ENCODE measurements at places on chromosomes 5 and 9. TPM values are rescaled to one million over a fixed set of nuclear protein-coding genes. Genes with fewer than 3 reads are reported as not detected.
A peak's percentile ranks its signal among the peaks of the same experiment; 100 is the strongest.

DNA sequence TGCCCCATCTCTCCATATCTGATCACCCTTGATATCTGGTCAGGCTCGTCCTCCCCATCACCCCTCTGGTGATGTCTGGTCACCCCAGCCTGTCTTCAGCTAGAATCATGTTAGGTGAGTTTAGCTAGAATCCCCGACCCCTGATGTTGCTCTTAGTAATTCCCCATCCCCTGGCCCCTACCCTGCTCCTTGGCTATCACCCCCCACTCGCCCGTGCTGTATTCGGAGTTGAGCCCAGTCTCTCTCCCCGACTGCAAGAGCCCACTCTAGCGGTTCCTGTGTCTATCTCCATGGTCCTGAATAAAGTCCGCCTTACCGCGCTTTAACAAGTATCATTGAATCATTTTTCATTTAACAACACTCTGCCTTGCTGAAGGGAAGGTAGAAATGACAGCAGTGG, 33.7 kb downstream of the ADAMTS2 start:
- no peak for DNase-seq

GRCh38 chr9:76906647-76906975, 697 bp upstream of the PRUNE2 start:
- no peak for DNase-seq

- DNase-seq: no peak
Measured at GRCh38 chr9:3331801-3332200, 194.0 kb downstream of the RFX3 start.

- DNase-seq: no peak
Measured at GRCh38 chr5:10477943-10478342, 36.3 kb downstream of the ROPN1L start.

Gene C5
- 2.4 TPM for total RNA-seq

GRCh38 chr9:20624201-20625002, 2.1 kb upstream of the MLLT3 start:
- DNase-seq: peak; percentile 36

DNA sequence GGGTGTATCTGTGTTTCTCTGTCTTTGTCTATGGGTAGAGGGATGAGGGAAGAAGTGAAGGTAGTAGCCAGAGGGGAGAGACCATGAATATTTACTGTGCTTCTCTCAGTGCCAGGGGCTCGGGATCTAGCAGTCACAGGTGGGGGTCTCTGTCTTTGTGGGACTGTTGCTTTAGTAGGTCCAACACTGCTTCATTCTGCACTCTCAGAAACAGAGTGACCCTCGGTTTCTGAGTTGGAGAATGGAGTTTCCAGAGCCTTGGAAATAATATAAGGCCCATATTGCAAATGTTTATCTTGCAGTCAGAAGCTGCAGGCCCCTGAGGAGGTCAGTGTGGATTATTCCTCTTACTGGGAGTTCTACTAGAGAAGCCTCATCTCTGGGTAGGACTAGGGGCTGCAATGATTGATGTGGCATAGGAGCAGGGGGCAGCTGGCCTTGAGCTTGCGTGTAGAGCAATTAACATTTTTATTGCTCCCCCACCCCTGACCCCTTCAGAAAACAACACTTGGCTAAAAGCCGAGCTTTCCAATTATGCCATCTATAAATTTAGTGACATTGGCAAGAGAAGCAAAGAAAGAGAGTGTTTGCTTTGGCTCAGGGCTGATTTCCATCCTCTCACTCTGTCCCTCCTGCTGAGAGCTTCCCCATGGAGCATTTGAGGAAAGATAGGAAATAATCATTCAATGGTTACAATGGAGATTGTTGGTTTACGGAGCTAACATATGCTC, 55.0 kb upstream of the TRPC7 start:
- no peak for DNase-seq

GRCh38 chr5:128213340-128213739, 129.8 kb downstream of the SLC12A2 start:
- DNase-seq: peak; percentile 68

- DNase-seq: no peak
Measured at GRCh38 chr9:123825342-123826060, 104.4 kb downstream of the DENND1A start.

Gene ZNF454
- total RNA-seq: not detected

DNA sequence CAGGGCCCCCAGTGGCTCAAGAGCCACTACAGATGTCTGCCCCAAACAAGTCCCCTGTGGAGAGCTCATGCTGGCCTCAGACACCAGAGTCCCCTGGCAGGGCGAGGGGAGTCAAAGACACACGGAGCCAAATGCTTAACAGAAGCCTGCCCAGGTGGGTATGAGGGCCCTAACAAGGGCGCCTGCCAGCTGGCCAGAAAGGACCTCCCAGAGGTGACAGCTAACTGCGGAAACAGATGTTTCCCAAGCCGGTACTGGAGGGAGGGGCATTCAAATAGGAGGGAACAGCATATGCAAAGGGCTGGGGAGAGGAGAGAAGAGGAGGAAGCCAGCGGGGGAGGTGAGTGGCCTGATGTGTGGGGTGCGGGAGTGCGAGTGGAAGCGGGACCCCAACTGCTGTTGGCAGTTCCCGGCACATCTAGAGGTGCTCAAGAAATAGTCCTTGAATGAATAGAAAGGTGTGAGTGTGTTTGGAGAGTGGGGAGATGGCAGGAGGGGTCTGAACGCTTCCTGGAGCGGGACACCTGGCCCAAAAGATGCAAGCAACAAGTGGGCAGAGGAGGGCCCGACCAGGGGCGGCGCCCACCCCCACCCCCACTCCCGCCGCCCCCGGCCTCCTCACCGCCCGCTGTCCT, 824 bp downstream of the MXD3 start:
- peak; percentile 51 for DNase-seq

- no peak for DNase-seq
Measured at GRCh38 chr5:142133330-142134206, 25.0 kb downstream of the NDFIP1 start.

- DNase-seq: no peak
Measured at GRCh38 chr9:133670466-133670865, 34.3 kb downstream of the DBH start.

- no peak for DNase-seq
Measured at GRCh38 chr5:15522187-15522520, 22.2 kb downstream of the FBXL7 start.

- no peak for DNase-seq
Measured at GRCh38 chr9:137221095-137221505, 940 bp downstream of the RNF208 start.

Gene S100Z
- not detected for total RNA-seq

DNA sequence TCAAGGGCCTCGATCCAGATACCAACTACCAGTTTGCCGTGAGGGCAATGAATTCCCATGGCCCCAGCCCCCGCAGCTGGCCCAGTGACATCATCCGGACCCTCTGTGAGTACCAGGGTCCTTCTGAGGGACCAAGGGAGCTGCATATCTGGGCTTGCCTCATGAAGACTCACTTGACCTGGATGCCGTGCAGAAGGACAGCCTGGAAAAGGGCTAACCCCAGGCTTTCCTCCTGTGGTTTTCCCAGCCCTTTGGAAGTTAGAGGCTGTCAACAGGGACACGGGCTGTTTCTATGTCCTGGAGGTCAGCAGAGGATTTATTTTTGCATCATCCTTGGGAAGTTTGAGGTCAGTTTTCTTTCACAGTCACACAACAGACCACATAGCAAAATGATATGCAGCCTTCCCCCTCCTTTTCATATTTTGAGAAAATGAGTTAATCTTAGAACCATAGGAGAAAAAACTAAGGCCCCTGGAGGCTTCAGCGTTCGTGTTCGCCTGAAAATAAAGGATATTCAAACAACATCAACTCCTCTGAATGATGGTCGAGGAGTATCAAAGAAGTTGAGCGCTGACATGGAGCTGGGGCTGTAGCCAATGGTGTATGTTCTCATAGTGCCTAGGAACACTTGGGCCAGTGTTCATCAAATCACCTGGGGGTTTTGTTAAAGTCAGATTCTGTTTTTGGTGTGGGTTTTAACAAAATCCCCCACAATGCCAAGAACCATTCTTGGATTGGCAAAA, 112.2 kb downstream of the EGFLAM start:
- DNase-seq: no peak

DNA sequence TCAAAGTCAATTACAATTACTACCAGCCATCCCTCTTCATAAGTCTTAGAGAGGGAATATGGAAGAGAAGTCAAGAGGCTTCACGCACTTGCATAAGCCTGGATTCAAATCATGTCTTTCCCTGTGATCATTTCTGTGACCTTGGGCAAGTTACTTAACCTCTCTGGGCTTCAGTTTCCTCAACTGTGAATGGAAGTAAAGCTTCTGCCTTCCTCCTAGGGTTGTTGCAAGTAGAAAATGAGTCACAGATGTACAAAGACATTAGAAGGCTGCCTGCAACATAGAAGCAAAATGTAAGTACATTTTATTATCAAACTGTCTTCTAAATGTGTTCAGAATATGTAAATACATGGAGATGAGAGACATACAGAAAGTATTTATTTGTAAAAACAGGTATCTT, 42.3 kb upstream of the SEMA6A start:
- no peak for DNase-seq

GRCh38 chr5:38009749-38010358, 170.0 kb upstream of the GDNF start:
- DNase-seq: no peak

GRCh38 chr9:95552255-95552654, 35.5 kb upstream of the PTCH1 start:
- DNase-seq: peak; percentile 45

Gene HDAC3
- total RNA-seq: 85.9 TPM

DNA sequence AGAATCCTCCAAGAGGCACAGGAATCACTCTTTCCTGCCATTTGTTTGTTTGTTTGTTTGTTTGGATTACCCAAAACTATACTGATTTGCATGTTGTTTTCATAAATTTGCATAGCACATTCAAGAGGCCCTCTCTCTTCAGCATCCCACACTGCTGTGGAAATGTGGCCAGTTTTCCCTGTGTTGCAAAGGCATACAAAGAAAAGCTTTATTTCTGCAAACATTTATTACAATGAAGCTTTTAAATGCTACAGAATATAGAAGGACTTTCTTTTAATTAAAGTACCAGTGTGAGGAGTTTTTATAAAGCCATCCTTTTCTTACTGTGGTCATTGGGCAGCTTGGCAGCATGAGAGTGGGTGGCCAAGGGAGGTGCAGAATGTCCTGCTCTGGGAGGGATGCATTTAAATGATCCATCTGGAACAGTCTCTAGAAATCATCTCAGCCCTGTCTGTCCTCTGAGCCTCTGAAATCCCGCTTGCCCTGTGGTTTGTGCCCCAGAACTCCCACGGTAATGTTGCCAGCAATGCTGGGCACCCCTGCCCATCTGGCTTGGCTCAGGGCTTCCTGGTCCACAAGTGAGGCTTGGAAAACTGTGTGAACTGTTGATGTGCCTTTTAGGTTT, 356.8 kb upstream of the KIF2A start:
- no peak for DNase-seq

Gene ECPAS
- total RNA-seq: 35.7 TPM

Gene SPINK7
- not detected for total RNA-seq

Gene AGXT2
- total RNA-seq: not detected

- DNase-seq: no peak
Measured at GRCh38 chr9:2709645-2710101, 7.6 kb upstream of the KCNV2 start.

GRCh38 chr5:3598769-3599211, 3.2 kb downstream of the IRX1 start:
- DNase-seq: no peak

GRCh38 chr5:162289489-162289888, 221.9 kb downstream of the GABRG2 start:
- no peak for DNase-seq

- no peak for DNase-seq
Measured at GRCh38 chr5:24439465-24439864, 205.3 kb downstream of the CDH10 start.

DNA sequence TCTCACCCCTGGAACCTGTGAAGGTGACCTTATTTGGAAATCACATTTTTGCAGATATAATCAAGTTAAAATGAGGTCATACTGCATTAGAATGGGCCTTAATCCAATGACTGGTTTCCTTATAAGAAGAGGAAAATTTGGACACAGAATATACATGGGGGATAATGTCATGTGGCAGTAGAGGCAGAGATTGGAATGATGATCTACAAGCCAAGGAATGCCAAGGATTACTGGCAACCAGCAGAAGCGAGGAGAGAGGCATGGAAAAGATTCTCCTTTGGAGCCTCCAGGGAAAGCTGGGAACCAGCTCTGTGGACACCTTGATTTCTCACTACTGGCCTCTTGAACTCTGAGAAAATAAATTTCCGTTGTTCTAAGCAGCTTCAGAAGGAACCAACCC, 20.2 kb upstream of the CEP78 start:
- no peak for DNase-seq

GRCh38 chr5:55600497-55601203, 65.9 kb upstream of the PLPP1 start:
- DNase-seq: no peak

Gene LARP1
- total RNA-seq: 67.5 TPM

- DNase-seq: no peak
Measured at GRCh38 chr5:14716755-14717752, 52.5 kb downstream of the OTULIN start.

DNA sequence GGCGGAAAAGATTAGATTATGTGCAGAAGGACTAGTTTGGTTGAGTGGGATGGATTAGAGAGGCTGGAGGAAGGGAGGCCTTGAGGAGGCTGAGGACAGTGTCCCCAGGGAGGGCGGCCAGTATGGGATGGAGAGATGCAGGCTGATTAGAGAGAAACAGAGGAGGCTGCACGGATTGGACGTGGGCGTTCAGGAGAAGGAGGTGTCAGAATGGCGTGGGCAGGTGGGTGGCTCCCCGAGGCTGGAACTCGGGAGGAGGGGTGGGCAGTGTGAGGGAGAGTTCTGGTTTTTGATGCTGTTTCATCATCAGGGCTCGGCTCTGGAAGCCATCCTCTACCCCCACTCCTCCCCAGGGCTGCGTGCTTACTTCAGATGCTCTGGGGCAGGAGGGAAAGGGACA, 13.0 kb downstream of the CDHR2 start:
- DNase-seq: no peak

- no peak for DNase-seq
Measured at GRCh38 chr5:115602591-115603125, 379 bp upstream of the TICAM2 start.

DNA sequence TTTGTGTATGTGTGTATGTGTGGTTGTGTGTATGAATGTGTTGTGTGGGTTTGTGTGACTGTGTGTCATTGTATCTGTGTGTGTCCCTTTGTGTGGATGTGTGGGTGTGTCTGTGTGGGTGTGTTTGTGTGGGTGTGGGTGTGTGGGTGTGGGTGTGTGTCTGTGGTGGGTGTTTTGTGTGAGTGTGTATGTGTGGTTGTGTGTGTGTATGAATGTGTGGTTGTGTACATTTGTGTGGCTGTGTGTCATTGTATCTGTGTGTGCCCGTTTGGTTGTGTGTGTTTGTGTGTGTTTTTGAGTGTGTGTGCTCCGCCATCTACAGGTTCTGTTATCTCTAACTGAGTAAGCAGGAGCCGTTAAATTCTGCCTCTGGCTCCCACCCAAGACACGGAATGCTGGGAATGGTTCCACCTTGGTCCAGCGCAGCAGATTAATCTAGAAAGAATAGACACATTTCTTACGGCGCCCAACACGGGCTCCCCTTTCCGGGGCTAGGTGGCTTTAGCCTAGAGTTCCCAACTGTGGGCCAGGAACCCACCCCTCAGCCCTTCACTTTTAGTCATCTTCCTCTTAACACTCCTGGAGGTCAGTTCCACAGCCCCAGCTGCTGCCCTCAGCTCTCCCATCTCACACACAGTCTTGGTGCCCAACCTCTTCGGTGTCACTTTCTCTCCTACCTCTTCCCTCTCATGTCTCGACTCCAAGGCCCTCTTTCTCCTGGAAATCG, 197.1 kb downstream of the TTLL11 start:
- DNase-seq: no peak

Measured in SJSA1 (cell line).